ENCODE measurements at places on chromosomes 3 and 15. TPM values are rescaled to one million over a fixed set of nuclear protein-coding genes. Genes with fewer than 3 reads are reported as not detected.

STAB1 gene
- total RNA-seq = 1.5 TPM

GRCh38 chr3:25834346-25834745, 44.5 kb downstream of the OXSM start:
- no peak overlapping the region for H3K27ac ChIP-seq
- no peaks in the 10 kb centered on the region for H3K27me3 ChIP-seq
- H3K4me1 ChIP-seq = peaks cover 2% of the 10 kb centered on the region
- H3K36me3 ChIP-seq = no peaks in the 10 kb centered on the region
- no peak overlapping the region for H3K4me3 ChIP-seq
- DNase-seq = no peak

NR2E3 gene
- total RNA-seq = not detected

HIGD2B gene
- 0.28 TPM for total RNA-seq

DNA sequence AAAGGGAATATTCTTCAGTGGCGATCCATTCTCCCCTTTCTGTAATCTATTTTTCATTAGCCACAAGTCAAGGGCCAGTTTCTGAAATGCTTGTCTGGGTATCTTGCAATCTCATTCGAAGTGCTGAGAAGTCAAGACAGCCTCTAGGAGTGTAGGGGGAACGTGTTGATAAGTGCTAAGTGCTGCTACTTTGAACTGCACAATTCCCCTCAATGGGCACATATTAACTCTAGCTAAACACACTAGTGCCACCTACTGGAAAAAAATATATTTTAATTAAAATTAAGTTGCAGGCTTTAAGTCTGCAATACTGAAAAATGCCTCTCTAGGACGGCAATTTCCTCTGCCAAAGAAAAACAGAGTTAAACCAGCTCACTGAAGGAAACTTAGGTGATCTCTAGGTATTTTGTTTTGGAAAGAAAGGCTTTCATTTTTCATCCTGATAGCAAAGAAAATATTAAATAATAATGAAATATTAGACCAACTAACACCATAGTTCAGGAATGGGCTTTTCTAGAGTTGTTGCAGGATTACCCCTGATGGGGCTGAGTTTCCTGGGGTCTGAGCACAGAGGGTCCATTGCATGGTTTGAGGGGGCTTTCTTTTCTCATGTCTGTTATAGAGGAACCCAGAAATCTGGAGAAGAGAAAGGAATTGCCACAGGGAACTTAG, 181.9 kb upstream of the KBTBD8 start:
- no peaks in the 10 kb centered on the region for H3K4me1 ChIP-seq
- H3K27me3 ChIP-seq = no peaks in the 10 kb centered on the region
- no peak overlapping the region for H3K27ac ChIP-seq
- no peak overlapping the region for H3K4me3 ChIP-seq

FAH gene
- 2.5 TPM for total RNA-seq

DNA sequence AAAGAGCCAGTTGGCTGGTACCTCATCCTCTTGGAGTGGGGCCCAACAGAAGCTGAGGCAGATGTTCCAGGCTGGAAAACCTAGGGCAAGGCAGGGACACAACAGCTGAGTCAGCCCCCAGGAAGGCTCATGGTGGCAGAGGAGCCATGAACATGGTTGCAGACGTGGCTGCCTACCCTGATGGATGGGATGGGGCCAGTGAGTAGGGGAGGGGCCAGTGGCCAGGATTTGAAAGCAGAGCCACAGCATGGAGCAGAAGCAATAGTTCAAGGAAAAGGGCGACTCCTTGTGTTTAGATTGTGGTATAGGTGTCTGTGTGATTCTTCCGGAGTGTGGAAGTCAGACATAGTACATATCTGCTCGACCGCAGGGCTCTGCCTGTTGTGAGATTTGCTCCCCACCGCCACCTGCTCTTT, 24.2 kb downstream of the PXYLP1 start:
- H3K4me3 ChIP-seq = no peak overlapping the region
- H3K4me1 ChIP-seq = peaks cover 15% of the 10 kb centered on the region

All from CD4-positive, alpha-beta T cell (primary cell).